SW 1271 (cell line): ENCODE measurements at places on chromosomes 2 and 18.

- no peak for DNase-seq
Observed at GRCh38 chr18:59566533-59566971, 130.7 kb downstream of the CCBE1 start.

- DNase-seq = no peak
Observed at GRCh38 chr18:581096-581495, 916 bp downstream of the CETN1 start.

- no peak for DNase-seq
Observed at GRCh38 chr2:109217362-109218086, 88.5 kb downstream of the SH3RF3 start.

GRCh38 chr2:139885921-139886498 lies 1105.8 kb upstream of the NXPH2 start:
- DNase-seq = no peak

GRCh38 chr2:176844461-176844860 lies 368.1 kb upstream of the HNRNPA3 start:
- DNase-seq = no peak

DNA sequence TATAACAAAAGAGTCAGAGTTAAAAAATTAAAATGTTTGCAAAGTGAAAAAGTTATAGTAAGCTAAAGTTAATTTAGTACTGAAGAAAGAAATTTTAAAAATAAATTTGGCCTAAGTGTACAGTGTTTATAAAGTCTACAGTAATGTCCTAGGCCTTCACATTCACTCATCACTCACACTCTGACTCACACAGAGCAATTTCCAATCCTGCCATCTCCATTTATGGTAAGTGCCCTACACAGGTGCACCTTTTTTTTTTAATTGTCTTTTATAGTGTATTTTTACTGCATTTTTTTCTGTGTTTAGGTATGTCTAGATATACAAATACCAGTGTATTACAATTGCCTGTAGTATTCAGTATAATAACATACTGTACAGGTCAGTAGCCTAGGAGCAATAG lies 562.9 kb downstream of the PIK3C3 start:
- DNase-seq = no peak

DNA sequence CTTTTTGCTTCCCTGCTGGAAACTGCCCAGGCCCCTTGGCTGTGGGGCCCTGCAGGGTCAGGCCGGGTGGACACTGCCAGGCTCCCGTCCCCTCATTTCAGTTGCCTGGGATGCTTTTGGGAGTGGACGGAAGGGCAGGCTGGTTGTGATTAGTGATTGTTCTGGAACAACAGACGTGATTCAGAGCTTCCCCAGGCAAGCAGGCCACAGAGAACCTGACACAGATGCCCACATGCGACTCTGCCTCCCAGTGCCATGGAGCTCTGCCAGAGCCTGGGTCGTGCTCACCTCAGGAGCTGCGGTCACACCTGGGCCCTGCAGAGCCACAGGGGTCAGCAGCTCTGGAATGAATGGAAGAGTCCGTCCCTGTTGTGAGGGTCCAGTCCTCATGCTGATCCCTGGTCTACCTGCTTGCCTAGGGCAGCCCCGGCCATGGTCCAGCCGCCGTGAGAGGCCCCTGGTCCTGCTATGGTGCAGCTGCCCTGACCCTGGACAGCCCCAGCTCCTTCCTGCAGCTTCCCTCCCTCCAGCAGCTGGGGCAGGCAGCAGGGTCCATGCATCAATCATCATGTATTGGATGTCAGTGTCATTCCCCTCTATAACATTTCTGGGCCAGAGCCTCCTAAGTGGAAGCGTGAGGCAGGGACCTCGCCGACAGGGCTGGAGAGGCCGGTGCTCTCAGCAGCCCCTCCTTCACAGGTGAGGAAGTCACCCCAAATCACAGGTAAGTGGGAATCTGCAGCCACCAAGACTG lies 518.6 kb upstream of the MYT1L start:
- DNase-seq = no peak

- DNase-seq = no peak
Observed at GRCh38 chr2:209534228-209534627, 110.4 kb downstream of the MAP2 start.

DNA sequence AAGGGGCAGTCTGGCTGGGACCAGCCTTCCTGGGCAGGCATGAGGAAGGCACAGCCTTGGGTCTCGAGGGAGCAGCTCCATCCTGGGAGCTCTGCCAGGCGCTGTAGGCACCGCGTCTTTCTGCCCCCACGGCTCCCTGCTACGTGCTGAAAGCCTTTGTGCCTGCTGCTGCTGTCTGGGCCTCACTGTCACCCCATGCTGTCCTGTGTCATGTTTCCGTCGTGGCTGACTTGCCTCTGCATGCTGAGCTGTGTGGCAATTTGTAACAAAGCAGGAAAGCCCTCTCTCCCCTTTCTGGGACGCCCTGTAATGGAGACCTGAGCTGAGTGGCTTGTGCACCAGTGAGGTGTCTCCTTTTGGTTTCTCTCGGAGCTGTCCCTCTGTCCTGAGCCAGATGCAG lies 152.5 kb downstream of the TSN start:
- no peak for DNase-seq

DNA sequence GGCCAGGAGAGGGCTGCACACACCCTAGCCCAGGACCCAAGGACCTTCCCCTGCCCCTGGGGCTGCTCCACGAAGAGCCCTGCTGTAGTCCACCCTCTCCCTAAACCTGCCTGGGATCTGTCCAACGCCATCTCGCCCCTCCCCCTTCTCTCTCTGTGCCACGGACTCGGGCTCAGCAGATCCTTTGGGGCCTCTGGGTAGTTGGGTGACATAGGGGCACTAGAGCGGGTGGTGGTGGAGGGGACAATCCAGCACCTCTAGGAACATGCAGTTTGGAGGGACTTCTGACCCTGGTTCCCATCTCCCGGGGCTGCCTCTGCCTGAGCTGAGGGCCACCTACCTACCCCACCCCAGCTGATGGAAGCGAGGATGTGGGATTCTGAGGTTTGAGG lies 7.3 kb upstream of the CRYBA2 start:
- no peak for DNase-seq

- peak; percentile 50 for DNase-seq
Observed at GRCh38 chr2:12819103-12819475, 102.4 kb downstream of the TRIB2 start.

DNA sequence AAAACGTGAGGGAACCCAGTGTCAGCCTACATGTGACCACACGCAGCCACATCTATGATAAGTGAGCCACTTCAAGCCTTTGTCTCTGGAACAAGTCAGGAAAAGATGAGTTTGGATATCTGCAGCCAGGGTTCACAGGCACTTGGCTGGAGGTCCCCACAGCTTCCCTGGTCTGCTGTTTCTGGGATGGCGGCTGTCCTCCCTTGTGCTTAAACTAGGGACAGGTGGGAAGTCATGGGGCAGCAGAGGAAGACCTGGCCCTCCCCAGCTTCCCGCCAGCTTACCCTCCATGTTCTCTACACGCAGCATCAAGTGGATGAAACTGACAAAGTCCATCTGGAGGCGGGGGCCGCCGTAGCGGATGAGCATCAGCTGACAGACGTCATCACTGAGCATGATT lies 38.5 kb upstream of the GALNT14 start:
- DNase-seq = no peak

GRCh38 chr2:148298196-148298595 lies 277.3 kb downstream of the MBD5 start:
- DNase-seq = no peak

DNA sequence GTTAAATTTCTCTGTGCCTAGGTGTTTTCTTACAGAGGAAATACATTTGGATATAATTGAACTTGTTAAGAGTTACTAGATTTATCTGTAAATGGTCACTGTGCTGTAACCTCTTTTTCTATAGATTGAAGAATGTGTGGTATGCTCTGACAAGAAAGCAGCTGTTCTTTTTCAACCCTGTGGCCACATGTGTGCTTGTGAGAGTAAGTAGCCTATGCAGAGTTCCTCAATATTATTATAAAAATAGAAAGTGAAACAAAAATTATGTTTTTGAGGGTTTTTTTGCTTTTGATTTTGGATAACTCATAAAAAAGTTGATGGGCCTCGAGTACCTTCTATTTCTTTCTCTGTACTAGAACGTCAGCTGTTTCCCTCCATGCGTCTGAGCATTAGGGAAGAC lies 112.4 kb downstream of the MIB1 start:
- DNase-seq = no peak

GRCh38 chr2:233288663-233289062 lies 19.0 kb upstream of the SAG start:
- DNase-seq = no peak

DNA sequence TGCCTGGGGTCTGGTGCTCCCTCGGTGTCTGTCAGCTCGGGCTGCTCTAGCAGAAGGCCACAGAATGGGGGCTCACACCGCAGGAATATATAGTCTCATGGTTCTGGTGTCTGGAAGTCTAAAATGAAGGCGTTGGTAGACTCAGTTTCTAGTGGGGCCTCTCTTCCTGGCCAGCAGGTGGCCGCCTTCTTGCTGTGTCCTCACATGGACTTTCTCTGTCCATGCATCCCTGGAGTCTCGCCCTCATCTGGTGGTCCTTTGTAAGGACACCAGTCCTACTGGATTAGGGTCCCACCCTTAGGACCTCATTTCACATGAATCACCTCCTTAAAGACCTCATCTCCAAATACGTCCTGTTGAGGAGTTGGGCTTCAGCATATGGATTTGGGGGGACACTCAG lies 65.7 kb downstream of the RRM2 start:
- no peak for DNase-seq

GRCh38 chr2:50956886-50957285 lies 75.0 kb downstream of the NRXN1 start:
- no peak for DNase-seq

DNA sequence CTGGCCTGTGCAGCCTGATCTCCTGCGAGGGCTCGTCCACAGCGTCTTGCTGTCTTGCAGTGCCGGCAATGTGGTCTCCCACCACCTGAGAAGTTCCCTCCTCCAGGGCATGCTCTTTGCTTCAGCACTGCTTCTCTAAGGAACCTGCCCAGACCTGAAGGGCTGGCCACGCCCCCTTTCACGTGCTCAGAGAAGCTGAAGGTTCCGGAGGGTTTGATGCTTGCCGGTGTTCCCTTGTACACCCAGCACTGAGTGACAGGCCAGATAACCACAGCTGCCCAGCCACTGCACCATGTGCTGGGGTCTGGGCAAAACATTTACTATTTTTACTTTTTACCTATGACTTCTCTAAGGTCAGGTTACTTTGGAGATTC lies 1.7 kb upstream of the POLR2D start:
- no peak for DNase-seq

DNA sequence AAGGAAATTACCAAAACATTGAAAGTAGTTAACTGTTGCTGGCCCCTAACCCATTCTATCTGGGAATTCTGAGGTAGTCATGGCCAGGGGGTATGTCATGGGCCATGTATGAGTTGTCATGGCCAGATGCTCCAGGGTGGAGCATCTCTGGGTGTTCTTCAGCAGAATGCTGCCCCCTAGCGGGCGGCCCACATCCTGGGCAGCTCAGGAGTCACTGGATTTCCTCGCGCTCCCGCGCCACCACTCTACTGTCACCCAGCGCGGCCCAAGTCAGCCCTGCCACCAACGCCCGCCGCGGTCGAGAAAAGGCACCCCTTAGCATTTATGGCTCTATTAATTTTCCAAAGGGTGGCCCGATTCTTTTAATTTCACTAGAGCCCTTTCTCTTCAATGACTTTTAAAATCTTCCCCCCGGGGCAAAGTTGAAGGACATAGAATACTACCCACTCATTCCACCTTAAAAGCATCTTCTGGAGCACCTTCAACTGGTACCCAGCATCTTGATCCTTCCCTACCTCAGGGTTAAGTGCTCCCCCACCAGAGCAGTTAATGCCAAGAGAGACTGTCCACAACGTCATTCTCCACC lies 41.6 kb downstream of the PKDCC start:
- peak; percentile 32 for DNase-seq

DNA sequence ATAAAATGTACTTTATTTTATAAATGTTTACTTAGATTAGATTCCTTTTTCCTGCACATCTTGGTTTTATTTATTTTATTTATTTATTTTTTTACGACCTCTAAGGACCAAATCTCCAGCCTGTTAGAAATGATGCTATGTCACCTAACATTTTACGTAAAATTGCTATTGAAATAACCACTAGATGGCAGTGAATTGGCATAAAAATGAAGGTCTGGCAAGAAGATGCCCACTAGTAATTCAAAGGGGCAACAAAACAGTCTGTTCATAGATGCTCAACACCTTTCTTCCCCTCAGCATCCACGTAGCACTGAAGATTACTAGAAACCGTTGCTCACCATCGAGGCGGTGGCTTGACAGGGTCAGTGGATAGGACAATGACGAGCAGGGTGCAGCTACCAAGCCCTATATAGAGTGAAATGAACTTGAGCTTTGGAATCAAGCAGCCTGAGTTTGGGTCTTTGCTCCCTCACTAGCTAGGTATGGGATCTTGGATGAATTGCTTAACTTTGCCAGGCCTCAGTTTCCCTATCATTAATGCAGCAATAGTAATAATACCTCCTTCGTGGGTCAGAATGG lies 128.7 kb upstream of the L3MBTL4 start:
- peak; percentile 0 for DNase-seq

- no peak for DNase-seq
Observed at GRCh38 chr2:44148999-44149398, 19.7 kb upstream of the PPM1B start.

DNA sequence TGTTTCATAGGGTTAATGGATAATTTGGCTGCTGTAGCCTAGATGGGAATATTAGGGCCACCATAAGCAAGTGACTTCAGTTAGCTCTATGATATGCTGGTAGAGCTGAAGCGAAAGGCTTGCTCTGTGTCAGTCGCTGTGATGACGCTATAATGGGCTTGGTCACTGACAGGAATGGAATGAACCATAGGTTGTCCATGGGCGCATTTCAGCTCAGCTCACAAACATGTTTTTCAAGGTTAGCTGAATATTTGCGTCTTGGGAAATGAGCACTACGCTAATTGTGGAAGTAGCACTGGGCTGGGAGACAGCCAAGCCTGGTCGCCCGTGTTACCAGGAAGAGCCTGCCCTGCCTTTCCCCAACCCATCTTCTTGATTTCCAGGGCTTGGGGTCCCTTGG lies 3.2 kb upstream of the MYO7B start:
- DNase-seq = no peak

DNA sequence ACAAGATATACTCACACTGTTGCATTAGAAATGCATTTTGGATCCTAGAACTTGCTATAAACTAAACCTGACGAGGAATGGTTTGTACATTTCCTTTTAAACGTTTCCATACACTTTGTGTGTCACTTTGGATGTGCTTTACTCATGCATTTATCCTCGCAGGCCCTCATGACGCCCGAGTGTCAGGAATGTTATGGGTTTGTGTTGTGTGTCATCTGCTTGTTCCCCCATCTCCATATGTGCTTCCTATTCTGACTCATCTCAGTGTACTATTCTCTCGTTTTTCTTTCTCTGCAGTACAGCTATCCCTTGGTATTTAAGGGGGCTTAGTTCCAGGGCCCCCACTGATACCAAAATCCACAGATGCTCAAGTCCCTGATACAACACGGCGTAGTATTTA lies 121.5 kb upstream of the RASGRP3 start:
- DNase-seq = no peak

DNA sequence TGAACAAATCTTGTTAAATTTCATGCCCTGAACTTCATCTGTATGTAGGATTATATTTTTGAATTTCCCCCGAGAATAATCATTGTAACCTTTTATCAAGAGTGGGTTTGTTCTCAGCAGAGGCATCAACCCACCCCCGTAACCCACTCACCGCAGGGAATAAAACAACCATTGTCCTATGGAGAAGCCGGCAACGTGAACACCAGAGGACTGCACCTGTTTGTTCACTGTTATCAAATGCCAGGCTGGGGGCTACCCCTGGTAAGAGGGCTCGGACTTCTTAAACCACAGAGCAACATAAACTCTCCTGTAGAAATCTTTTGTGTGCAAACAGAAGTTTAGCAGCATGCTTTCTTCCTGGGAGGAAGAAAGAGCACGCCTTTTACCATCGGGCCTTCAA lies 610.4 kb downstream of the ERBB4 start:
- no peak for DNase-seq

GRCh38 chr2:201357221-201357620 lies at the start of gene FLACC1:
Gene FLACC1, minus strand, starts transcription at chr2:201357345. Its CDS starts 5,941 bp downstream, at chr2:201351404.
- DNase-seq = peak; percentile 20
